Cardiac fibroblast (primary cell): ENCODE measurements at places on chromosomes 11 and 22.
A peak's percentile ranks its signal among the peaks of the same experiment; 100 is the strongest.

DNA sequence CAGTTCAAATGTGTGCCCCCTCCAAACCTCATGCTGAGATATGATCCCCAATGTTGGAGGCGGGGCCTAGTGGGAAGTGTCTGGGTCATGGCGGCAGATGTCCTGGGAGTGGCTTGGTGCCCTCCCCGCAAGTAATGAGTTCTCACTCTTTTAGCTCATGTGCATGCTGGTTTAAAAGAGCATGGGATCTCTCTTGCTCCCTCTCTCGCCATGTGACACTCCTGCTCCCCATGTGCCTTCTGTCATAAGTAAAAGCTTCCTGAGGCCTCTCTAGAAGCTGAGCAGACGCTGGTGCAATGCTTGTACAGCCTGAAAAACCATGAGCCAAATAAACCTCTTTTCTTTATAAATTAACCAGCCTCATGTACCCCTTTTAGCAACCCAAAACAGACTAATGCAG is 98.8 kb downstream of the SGSM3 start:
- DNase-seq, result no peak

- no peak for DNase-seq
Observed at GRCh38 chr11:8261921-8262551, 1.6 kb downstream of the LMO1 start.

DNA sequence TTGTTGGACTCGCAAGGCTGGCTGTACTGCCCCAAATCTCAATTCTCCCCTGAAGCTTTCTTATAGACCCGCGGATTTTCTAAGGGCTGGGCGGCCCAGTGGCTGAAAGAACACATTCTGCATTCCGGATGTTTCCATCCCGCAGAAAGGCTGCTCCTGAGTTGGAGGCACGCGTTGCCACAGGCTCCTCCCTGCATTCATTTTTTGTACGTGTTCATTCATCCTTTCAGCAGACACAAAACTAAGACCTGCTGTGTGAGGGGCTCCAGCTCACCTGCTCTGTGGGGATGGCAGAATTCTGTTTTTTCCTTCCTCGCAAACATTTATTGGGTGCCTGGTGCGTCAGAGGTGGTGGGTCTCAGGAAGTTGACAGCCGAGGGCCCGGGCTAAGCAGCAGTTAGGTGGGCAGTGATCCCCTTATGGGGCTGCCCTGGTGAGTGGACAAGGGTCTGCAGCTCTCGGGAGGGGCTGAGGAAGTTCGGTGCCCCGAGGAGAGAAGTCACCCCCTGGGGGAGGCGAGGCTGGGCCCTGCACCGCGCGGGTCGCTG is 23.7 kb downstream of the SHANK3 start:
- no peak for DNase-seq

DNA sequence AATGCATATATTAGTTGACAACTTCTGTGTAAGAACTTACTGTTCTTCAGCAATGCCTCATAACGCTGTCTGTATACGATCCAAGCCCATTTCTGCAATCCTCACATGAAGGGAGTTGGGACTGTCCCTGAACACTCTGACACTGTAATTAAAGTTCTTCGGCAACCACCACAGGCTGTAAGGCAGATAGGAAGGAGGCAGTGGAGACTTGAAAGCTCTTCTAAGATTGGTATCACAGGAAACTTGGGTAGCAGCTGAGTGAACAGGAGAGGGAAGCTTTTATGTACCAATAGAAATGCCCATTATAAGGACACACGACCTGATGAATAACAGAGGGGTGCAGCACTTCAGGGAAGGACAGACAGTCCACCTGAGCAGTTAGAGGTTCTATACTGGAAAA is 12.0 kb upstream of the GAB2 start:
- DNase-seq, result no peak

- DNase-seq, result peak; percentile 69
Observed at GRCh38 chr11:8328848-8329330, 65.2 kb upstream of the LMO1 start.

DNA sequence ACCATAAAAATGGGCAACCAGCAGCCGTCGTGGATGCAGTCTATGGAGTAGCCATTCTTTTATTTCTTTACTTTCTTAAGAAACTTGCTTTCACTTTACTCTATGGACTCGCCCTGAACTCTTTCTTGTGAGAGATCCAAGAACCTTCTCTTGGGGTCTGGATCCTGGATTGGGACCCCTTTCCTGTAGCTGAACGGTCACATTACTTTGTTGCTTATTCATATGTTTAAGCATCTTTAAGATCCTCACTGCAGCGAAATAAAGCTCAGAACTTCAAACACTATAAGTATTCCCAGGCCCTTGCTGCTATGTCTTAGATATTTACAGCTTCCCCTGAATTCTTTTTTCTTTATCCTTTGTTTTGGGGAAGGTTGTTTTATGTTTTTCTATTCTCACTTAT is 187.8 kb upstream of the DDI1 start:
- DNase-seq, result no peak

DNA sequence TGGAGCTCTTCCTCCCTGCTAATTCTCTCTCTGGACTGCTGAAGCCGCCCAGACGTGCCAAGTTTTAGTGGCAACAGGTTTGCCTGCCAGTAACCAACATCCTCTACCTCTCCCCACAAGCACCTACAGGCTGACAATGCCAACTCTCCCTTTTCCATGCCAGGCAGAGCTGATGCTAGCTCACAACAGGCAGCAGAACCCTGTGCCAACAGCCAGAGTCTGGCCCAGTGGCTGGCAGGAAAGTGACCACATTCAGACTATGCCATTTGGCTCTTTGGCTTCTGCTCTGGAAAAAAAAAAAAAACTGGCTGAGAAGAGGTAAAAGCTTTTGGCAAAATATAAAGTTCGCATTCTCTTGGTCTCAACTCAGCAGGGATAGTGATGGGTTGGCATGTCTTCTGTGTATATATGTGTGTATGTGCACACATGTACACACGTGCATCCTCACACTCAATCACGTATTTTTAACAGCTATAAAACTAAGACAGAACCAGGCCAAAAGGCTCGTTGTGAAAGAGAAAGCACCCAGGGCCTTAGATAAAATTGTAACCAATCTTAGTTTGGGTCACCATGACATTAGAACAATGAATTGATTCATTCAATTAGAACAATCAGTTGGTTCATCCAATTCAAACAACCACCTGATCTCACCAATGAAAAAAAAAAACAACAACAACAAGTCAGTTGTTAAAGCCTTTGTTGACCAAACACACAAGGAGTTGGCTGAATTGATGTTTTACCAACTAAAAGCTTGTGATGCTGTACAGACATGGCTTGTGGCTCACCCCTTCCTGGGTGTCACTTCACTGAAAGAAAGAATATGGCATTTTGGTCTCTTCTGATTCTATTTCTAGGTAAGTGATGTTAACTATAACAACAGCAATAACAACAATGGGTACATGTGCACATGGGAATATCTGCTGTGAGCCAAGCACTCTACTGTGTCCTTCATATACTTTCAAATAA is 48.6 kb downstream of the TRIM29 start:
- DNase-seq, result no peak

- peak; percentile 64 for DNase-seq
Observed at GRCh38 chr11:113664069-113664980, 41.8 kb downstream of the TMPRSS5 start.

- no peak for DNase-seq
Observed at GRCh38 chr11:134957540-134958335, 545.7 kb upstream of the B3GAT1 start.

- no peak for DNase-seq
Observed at GRCh38 chr11:131943295-131943694, 572.9 kb downstream of the NTM start.

- DNase-seq, result peak; percentile 29
Observed at GRCh38 chr11:132158091-132158490, 787.7 kb downstream of the NTM start.

- DNase-seq, result no peak
Observed at GRCh38 chr22:20582520-20583361, 75.3 kb downstream of the MED15 start.

GRCh38 chr11:121870206-121871045 is 245.6 kb downstream of the BLID start:
- DNase-seq, result peak; percentile 49

DNA sequence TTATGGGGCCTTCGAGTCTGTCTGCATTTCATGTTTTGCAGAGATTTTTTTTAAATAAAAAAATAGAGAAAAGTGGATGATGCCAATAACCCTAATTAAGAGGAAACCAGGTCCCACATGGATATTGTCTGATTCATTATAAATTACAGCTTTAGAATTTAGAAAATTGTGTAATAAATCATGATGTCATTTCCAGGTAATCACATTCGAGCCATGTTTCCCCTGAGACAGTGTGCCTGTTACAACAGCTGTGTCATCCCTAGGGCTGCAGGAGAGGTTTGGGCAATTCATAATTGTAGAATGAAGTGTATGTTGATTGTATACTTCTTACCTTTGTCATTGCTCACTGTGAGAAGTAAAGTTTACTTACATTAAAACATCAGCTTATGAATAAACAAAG is 38.3 kb downstream of the NCAM1 start:
- DNase-seq, result no peak
